Stimulated activated CD4-positive, alpha-beta T cell treated with anti-CD3 and anti-CD28 coated beads, TNF-alpha, amount 100 ng/mL, for 48 hours (primary cell): ENCODE measurements at places on chromosomes 1 and 21.

- peak; percentile 6 for DNase-seq
These were observed 22.5 kb downstream of the CHD5 start for GRCh38 chr1:6157528-6158174.

DNA sequence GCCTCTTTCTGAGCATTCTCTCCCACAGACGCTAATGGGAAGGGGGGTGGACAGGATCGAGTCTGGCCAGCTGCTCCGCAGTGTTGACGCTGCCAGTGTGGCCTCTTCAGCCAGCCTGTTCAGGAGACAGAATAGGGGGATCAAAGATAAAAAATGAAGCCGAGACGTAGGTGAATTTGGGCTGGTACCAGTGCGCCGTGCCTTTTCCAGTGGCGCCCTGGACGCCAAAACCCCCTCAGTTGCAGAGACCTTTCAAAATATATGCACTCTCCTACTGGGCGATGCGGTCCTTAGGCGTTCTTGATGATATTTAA, 1.1 kb downstream of the TTC3 start:
- DNase-seq = no peak

DNA sequence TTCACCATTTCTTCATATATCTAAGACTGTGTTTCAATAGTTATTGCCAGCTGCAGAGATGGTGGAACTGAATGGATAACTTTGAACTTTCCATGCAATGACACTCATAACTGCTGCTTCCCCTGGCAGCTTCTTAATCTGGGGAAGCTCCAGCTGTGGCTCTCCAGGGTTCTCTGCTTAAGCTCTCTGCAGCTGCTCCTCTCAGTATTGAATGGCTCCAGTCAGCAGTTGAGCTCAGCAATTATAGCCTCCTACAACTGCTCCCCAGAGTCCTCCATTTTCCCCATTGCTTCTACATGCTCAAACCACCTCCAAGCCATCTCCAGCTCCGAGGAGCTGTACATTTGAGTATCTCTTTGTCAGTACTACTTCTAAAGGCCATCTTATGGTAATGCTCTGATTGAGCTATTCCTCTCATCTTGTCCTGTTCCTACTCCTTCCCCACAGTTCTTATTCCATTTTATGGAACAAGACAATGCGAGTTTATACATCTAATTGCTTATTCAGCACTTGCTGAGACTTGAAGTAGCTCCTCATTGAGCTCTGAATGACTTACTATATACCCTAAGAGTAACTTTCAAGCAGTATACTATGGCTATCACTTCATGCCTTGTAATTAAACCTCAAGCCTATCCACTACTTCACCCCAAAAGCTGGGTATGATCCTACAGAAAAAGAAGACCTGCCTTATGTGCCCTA, 362.4 kb downstream of the NEGR1 start:
- DNase-seq = no peak

DNA sequence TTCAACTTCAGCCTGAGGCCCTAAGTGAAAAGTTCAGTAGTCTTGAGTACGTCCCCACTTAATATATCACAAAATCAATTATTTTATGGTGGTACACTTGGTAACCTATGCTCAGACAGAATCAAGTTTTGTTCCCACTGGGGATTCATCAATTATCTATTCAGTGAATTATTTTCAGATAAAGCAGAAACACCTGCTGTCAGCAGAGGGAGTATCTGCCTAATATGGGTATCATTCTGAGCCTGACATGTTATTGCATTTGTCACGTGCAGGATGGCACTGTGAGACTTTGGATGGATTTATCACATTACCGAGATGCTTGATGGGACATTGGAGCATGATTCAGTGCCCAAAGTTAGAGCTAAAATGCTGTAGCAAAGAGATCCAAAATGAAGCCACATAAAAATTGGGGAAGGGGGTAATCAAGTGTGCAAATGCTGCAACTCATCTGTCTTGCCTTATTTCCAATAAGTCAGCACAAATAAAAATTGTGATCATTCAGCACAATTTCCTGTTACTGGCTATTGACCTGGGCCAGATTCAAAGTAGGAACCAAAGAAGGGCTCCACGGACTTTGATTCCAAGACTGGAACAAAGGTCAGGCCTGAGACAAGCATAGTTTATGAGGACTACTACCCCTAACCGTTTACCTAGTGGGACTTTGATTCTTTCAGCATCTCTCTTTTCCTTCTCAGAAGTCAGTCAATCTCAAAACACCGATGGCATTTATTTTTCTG, 657.6 kb downstream of the LMO4 start:
- no peak for DNase-seq

DNA sequence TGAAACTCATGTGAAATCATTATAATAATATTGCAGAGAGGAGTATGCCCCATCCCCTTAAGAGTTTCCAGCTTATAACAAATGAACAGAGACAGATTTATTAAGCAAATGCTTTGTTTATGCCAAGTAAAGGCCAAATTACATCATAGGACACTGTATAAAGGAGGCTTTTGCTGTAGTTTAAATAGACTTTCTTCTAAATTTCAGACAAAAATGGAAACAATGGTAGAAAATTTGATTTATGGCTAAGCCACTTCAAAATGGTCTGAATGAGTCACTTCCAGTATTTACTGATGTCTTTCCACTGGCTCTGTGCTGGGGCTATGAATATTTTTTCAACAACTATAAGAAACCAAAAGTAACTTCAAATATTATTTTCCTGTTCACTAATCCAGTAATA, 81.1 kb upstream of the ST6GALNAC5 start:
- no peak for DNase-seq

- no peak for DNase-seq
These were observed 2.6 kb downstream of the PUM1 start for GRCh38 chr1:31062867-31063380.

GRCh38 chr21:25640202-25640942, 1.3 kb downstream of the JAM2 start:
- DNase-seq = no peak

DNA sequence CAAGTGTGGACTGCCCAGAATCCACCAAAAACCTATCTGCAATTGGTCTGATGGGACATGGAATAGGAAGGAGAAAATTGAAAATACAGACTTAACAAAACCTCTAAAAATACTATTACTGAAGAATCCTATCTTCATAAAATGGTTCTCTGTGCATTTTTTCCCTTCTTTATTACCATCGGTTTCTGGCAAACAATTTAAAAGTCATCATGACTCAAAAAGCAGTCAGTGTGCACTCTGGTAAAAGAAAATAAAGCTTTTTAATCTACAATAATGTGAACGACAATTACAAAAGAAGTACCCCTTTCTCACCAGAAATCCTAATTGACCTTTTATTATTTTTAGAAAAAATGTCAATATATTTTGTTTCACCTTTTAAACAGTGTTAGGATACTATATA, 186.3 kb downstream of the TPR start:
- no peak for DNase-seq

DNA sequence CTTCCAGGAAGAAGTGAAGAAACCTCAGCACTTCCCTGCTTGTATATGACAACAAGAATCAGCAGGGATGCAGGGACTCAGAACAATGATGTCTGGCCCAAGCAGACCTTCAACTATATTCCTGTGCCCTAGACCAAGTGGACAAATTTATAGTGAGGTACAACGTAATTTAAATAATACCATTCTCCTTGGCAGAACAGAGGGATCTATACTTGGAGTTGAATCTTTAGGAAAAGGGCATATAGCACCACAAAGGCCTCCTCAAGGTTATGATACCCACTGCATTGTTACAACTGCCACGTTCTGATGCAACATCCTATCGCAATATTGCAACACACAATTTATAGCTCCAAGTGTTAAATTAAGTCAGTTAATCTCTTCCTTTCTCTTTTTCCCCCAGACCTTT, 29.1 kb upstream of the GFI1 start:
- no peak for DNase-seq

DNA sequence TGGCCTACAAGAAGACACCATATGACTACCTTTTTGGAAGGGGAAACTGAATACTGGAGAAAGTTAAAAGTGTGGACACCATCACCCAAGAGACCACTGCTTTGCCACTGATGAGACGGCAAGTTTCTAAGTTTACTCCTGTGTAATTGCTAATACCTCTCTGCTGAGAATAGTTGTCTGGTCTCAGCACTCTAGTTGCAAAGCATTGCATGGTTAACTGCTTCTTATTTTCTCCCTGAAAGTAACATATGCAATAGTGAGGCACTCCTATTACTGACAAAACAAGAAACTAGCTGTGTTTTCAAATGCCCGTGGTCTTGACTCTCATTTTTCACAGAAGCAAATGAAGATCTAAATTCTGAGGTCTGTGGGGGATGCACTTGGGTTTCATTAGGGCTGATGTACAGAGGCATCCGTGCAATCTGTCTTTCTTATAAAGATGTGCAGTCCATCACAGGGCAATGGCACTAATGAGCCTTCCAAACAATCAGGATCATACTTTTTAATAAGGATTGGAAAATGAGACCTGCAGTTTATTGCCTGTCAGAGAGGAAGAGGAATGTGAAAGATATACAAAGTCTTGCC, 62.9 kb downstream of the IFI44 start:
- DNase-seq = no peak

GRCh38 chr1:52225174-52225573, 83.3 kb downstream of the ZFYVE9 start:
- DNase-seq = no peak

GRCh38 chr1:212607206-212607912, 1.2 kb upstream of the ATF3 start:
- no peak for DNase-seq

- DNase-seq = no peak
These were observed at the start of gene TNFSF4 for GRCh38 chr1:173206816-173207568. Gene TNFSF4 (minus strand): TSS chr1:173207331. CDS start chr1:173207176, 155 bp downstream.

- DNase-seq = no peak
These were observed 25.9 kb downstream of the IVNS1ABP start for GRCh38 chr1:185291159-185291558.

GRCh38 chr1:15007842-15008241, 145.7 kb upstream of the TMEM51 start:
- DNase-seq = no peak

DNA sequence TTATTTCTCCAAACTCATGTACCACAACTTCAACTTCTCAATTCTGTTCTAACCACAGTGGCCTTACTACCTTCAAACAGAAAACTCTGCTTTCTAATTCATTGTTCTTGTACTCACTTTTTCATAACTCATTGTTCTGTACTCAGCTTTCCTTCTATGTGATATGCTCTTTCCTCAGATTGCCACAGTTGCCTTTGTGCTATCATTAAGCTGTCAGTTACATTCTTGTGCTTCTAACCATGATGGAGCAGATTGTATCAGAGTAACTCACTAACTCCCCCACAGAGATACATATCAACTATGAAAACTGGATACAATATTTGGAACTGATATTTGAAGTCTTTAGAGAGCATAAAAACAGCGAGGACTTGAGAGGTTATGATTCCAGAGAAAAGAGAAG, 1213.7 kb downstream of the KCNT2 start:
- DNase-seq = no peak

- no peak for DNase-seq
These were observed 33.5 kb upstream of the ABCD3 start for GRCh38 chr1:94384485-94385265.

- DNase-seq = no peak
These were observed 722.2 kb upstream of the CHRM3 start for GRCh38 chr1:238664139-238664538.

DNA sequence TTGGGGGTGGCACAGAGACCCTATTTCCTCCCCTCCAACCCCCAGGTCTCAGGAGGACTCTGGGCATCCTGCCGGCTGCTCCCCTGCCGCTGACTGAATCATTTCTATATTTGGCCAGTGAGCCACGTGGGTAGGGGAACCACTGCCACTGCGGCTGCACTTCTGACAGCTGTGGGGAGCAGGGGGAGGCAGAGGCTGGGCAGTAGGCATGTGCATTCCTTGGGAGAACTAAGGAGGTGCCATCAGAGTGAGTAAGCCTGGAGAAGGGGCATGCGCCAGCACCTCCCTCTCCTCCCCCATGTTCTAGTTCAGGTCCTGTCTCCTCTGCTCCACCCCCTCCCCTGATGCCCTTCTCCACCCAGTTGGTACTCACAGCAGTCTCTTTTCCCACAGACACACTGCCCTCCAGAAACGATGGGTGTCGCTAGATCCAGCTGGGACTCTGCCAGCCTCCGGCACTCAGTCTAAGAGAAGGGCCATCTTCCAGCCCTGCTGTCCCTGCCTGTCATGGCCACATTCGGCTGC, 12.0 kb downstream of the PPFIA4 start:
- DNase-seq = no peak

DNA sequence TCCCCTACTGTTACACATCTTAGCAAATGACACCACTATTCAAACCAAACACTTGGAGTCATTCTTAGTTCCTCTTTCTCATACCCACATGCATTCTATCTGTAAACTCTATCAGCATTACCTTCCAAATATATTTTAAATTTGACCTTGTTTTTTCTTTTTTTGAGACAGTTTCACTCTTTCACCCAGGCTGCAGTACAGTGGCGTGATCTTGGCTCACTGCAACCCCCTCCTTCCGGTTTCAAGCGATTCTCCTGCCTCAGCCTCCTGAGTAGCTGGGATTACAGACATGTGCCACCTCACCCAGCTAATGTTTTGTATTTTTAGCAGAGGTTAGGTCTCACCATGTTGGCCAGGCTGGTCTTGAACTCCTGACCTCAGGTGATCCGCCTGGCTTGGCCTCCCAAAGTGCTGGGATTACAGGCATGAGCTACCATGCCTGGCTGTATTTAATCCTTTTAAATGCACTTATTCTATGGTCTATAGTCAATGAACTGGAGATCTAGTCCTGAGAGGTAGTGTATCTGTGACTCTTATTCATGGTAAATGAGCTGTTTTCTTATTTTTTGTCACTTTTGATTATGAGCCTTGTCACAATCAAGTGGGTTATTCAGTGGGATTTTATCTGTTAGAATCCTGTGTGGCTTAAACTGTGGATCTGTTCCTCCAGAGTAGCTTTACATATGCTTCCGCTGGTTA, 73.1 kb downstream of the GATAD2B start:
- DNase-seq = peak; percentile 8

GRCh38 chr21:42554251-42554961, 40.8 kb downstream of the SLC37A1 start:
- no peak for DNase-seq

DNA sequence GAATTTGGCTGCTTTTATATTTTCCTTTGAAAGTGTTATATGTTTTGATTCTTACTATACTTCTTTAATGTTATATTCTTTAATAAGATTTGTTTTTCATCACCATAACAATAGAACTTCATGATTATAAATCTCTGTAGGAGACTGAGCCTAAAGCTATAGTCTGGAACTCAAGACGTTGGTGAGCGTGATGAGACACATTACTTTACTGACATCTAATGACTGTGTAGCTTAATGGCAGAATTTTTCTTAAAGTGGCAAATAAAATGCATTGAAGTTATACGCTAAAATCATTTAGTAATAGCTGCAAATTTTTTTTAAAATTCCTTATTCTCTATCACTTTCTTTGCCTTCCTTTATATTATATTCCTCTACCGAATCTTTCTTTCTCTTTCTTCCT, 56.1 kb upstream of the HAO2 start:
- DNase-seq = no peak

DNA sequence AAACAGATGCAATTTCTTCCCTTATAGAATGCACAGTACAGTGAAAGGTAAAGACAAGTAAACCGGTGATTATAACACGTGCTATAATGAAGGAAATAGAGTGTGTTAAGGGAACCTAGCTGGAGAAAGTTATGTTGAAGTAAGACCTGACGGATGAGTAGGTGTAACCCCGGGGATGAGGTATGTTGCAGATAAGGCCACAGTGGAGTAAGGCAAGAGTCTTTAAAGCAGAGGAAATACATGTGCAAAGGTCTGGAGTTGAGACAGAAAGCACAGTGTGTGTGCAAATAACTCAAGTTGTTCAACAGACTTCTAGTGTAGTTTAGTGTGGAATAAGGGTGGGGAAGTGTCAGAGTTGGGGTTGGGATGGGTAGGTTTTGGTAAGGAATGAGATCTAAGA, 2.9 kb downstream of the DBT start:
- DNase-seq = no peak
